ENCODE measurements at places on chromosomes 5 and 9.

DNA sequence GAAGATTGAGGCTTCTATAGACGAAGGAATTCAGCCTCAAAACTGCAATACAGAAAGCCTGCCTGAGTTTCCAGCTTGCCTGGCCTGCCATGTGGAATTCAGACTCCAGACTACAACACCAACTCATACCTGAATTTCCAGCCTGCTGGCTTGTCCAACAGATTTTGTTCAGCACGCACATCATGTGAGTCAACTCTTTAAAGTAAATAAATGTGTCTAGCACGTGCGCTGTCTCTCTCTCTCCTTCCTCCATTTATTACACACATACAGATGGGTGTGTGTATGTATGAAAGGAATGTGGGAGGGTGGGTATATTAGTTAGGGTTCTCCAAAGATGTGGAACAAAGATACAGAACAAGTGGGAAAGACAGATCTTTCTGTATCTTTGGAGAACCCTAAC is 82.4 kb upstream of the TAS2R1 start:
- no peak for DNase-seq

DNA sequence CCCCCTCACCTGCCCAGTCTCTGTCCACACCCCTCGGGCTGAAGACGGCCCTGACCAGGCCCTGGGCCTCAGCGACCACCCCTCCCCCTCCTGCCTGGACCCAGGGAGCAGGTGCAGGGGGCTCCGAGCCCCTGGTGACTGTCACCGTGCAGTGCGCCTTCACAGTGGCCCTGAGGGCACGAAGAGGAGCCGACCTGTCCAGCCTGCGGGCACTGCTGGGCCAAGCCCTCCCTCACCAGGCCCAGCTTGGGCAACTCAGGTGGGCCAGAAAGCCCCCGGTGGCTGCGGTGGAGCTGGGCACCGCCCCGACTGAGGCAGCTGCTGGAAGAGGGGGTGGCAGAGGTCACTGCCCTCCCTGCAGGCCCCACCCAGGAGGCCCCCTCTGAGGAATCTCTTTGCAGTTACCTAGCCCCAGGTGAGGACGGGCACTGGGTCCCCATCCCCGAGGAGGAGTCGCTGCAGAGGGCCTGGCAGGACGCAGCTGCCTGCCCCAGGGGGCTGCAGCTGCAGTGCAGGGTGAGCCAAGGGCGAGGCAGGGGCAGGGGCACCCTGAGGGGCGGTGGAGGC is 7.7 kb downstream of the ENTPD8 start:
- no peak for DNase-seq

DNA sequence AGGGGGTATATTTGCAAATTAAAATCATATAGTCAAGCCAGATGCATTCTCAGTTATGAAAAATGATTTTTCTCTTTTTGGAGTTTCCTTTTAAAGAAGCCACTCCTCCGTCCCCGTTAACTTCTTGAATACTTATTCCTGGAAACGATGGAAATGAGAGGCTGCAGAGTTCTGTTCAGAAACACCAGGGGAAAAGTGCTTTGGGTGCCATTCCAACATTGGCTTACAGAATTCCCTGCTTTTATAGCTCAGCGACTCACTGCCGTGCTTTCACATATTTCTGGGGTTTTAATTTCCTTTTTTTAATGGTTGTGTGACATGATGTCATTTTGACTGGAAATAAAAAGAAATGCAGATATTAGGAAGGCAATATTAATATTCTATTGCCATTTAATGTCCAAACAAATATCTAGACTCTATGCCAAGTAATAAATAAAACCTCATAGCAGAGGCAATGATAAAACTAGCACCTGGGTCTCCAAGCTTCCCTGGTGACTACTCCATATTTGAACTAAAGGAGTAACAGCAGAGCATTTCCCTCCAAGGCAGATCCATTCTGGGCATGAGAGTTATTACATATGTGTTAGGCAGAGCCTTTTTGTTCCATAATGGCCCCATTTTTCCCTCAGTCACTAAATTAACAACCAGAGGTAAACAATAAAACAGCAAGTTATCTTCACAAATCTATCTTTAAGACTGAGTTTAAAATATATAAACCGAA is 363.4 kb downstream of the EBF1 start:
- DNase-seq, result no peak

DNA sequence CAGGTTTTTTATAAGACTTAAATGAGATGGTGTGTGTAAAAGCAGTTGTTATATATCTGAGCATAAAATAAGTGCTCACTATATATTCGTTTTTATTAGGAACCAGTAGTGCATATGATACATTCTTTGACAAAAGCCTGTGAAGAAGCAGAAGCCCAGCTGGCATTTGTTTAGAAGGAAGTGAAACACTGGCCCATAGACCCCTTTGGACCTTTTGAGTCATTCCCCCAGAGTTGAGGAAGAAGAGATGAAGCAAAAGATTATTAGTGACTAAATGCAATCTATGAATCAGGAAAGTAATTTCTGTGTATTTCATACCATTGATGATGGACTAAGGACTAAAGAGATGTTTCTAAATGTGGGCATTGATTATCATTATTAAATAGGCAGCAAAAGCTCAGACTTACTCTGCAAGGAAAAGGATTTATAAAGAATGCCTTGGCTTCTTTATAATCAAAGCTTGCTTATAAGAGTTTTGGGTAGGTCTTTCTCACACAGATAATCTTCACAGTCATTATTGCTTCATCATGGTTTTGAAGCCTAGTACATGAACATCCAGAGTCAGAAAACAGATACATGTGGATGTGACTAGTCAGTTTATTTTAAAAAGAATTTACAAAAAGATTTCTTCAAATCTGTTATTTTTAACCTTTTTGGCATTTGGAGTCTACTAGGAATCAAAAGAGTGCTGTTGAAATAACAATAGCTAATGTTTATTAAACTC is 16.9 kb upstream of the FER start:
- no peak for DNase-seq

DNA sequence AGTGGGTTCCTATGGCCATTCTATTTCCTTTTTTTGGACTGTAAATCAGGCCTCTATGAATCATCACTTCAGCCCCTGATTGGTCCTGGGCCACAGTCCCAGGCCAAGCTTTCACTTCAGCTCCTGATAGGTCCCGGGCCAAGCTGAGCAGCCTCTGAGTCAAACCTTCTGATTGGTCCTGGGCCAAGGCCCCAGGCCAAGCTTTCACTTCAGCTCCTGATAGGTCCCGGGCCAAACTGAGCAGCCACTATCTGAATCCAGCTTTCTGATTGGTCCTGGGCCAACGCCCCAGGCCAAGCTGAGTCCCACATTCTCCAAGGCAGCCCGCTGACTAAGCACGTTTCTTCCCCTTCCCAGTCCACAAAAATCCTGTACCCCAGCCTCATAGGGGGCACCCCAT is 1972.9 kb upstream of the ACO1 start:
- no peak for DNase-seq

DNA sequence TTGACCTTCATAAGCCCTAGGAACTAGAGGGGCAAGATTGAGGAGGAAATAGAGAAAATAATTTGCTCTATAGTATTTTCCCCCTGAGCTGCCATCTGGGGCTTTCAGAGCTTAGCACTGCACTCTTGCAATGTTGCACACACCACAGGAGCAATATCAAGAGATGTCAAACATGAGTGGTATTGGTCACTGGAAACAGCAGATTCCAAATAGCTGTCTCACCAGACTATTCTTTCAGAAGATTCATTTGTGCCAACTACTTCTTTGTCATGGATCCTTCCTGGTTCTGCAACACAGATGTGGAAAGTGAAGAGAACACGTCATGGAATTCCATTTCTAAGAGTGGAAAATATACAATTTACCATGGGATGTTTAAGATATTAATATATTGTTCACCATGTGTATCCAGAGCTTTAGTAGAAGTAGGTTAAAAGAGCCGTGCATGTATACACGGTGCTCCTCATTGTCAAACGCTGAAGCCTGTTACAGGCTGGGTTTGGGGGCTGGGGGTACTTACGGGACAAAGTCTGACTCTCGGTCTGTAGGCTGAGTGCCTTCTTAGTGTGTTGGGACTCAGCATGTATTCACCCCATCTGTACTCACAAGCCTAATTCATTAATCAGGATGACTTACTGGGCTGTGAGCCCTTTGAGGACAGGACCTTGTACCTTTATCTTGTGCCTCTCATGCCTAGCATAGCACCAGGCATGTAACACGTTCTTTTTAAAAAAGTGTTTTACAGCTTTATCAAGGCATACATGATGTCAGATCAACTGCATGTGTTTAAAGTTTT is 31.4 kb upstream of the GDNF start:
- no peak for DNase-seq

GRCh38 chr9:132818588-132818987 is 59.5 kb downstream of the AK8 start:
- DNase-seq, result no peak

Measured in NCI-H524 (cell line).